Breast epithelium (tissue), 4 donors: ENCODE measurements at places on chromosomes 12 and 14.

DNA sequence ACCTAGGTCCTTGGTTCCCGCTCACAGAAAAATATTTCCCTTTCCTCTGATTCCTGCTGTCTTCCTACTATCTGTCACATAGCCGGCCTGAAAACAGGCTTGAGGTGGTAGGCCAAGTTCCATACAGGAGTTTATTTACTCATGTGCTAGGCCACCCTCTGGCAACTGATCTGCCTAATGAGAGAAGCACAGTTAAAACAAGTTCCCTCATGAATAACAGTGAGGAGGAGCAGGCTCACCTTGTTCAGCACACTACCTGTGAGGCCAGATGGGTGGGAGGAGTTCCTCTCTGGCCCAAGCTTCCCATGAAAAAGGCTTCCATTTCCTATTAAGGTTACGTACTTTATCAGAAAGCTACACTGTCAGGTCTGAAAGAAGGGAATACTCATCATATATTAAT lies 206.0 kb downstream of the MYRFL start:
- no peak for DNase-seq

DNA sequence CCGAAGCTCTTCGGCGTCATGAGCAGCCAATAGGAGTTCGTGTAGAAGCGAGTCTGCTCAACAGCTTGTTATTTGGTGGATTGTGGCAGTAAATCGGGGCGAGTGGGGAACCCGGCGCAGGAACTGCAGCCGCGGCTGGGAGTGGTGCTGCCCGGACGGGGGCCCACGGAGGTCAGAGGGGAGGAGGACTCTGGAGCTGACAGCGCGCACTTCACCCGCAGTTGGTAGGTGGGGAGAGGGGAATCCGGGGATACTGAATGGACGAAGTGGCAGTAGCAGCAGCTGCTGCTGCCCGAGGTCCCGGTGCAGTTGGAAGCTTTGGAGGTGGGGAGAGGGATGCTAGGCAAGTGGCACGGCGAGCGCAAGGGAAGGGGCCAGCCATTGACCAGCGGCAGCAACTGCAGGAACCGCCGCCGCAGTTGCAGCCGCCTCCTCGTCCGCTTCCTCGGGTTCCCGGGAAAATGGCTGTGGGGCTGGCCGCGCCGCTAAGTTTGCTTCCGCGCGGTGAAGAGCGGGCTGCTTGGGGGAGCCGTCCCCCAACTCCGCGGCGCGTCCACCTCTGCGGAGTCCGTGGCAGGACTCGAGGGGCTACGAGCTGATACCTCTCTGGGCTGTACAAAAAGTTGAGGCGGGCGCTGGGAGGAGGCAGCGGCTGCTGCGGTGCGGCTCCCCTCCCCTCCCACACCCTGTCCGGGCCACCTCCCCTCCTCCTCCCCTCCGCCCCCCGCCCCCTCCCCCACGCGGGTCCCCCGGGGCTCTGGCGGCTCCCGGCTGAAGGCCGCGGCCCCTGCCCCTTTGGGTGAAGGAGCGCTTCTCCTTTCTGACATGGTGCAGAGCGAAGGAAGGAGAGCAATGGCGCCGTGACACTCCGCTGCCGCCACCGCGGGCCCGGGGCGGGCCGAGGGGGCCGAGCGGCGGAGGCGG lies at the start of gene ARID4A:
Gene ARID4A, plus strand, starts transcription at position 79 of the 924 bp plus-strand sequence. CDS start 1,300 bp downstream, outside the sequence.
- peak; percentile 42 for DNase-seq

DNA sequence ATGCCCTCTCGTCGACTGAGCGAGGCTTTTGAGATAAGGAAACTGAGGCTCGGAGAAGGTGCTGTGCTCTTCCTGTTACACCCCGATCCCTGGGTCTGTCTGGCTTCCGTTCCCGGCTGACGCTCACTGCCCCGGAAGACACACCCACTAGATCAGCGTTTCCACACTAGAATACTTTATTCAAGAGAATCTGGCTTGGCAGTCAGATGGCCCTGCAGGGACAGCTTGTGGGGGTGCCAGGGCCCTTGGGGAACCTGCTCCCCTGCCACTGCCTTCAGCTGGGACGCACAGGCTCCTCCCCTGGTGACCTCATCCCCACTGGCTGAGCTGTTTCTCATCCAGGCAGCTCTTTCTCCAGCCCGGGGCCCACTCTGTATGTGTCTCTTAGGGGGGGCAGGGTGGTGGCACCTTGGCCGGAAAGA lies 13.7 kb downstream of the PGF start:
- peak; percentile 64 for DNase-seq

- DNase-seq, result no peak
Observed at GRCh38 chr12:3336606-3337311, 154.2 kb upstream of the PRMT8 start.

DNA sequence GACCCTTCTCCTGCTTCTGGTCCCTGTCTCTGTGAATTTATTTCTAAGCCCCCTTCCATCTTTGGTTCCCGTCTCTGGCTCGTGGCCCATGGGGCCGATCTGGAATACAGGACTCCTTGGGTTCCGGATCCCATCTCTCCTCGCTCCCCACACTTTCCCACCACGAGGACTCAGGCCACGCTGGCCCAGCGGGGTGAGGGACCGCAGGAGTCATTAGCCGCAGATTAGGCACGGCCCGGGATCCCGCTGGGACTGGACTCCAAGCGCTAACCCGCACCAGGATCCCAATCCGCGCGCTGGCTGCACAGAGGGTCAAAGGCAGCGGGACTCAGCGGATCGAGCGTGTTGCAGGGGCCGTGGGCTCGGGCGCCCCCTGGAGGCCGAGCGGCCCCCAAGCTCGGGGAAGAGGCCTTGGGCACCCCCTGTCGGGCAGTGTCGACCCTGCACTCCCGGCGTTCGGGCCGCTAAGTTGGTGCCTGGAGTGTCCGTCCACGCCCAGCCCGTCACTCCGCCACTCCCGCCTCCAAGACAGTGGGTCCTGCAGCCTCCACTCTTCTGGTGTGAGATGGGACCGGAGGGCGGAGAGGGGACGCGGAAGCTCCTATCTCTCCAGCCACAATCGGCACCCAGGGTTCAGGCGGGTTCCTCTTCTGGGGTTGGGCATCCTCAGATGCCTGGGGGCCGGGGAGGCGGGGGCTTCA lies 9.5 kb downstream of the SHMT2 start:
- DNase-seq, result peak; percentile 69

- no peak for DNase-seq
Observed at GRCh38 chr14:54548491-54548890, 18.4 kb upstream of the SAMD4A start.

GRCh38 chr12:111529424-111530368 lies 69.4 kb downstream of the ATXN2 start:
- no peak for DNase-seq
